ENCODE measurements at places on chromosomes 12 and 14.

- DNase-seq: no peak
Measured at GRCh38 chr12:27564612-27565213, 40.7 kb downstream of the PPFIBP1 start.

GRCh38 chr12:130051900-130052299 is 110.4 kb upstream of the FZD10 start:
- no peak for DNase-seq

GRCh38 chr12:51590347-51591015 is 552 bp upstream of the SCN8A start:
- peak; percentile 63 for DNase-seq

- no peak for DNase-seq
Measured at GRCh38 chr12:1890810-1891209, 27.6 kb downstream of the CACNA2D4 start.

DNA sequence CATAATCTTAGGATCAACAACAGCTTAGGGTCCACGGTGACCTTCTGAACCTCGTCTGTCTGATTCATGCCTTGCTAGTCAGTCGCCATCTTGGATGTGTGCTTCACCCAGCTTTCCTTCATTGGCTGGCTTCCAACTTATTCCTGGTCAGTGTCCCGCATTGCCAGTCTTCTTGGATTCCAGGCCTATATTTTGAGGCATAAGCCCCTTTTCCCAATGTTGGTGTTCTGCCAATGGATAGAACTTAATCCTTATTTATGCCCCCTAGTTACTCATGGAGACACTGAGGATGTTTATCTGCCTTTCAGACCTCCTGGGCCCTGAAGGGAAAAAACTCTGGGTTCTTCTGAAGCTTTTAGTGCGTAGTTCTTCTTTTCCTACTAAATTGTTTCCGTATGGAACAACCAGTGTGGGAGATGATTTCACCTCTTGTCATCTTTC is 5.8 kb downstream of the JDP2 start:
- DNase-seq: no peak

DNA sequence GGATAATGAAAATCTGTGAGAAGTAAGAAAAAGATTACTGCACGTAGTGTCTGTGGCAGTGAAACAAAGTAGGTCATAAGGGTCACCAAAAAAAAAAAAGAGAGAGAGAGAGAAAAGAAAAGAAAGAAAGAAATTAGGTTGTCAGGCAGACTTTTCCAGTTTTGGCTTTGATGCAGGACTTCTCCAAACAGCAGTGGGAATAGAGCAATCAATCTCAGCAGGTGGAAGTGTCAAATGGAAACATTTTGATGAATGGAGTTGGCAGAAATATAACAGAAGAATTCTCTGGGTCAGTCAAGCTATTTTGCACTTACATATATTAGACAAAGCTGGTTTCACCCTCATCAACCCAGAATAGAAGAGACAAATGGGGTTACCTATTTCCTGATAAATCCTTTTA is 745.8 kb downstream of the SLC6A15 start:
- no peak for DNase-seq

DNA sequence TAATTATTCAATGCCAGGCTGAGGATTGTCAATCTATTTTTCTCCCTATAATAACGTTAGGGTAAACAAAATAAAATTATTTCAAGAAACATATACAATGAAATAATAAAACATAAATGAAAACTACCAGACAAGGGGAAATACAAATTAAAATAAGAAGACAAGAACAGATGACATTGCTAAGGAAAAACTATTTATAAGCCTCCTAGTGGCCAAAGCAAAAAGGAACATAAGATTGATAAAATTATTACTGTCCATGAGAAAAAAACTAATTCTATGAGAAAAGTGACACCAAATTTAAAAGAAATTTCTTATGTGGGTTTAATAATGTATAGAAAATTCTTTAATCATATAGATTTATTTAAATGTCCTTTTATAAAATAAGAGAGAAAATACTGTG is 294.7 kb downstream of the TTC6 start:
- no peak for DNase-seq

- DNase-seq: no peak
Measured at GRCh38 chr12:4281173-4281654, 7.7 kb downstream of the CCND2 start.

- no peak for DNase-seq
Measured at GRCh38 chr12:75661908-75662307, 150.5 kb upstream of the KRR1 start.

- DNase-seq: no peak
Measured at GRCh38 chr12:20183563-20183962, 184.8 kb upstream of the PDE3A start.

GRCh38 chr14:25430808-25431207 is 380.9 kb upstream of the STXBP6 start:
- DNase-seq: no peak

DNA sequence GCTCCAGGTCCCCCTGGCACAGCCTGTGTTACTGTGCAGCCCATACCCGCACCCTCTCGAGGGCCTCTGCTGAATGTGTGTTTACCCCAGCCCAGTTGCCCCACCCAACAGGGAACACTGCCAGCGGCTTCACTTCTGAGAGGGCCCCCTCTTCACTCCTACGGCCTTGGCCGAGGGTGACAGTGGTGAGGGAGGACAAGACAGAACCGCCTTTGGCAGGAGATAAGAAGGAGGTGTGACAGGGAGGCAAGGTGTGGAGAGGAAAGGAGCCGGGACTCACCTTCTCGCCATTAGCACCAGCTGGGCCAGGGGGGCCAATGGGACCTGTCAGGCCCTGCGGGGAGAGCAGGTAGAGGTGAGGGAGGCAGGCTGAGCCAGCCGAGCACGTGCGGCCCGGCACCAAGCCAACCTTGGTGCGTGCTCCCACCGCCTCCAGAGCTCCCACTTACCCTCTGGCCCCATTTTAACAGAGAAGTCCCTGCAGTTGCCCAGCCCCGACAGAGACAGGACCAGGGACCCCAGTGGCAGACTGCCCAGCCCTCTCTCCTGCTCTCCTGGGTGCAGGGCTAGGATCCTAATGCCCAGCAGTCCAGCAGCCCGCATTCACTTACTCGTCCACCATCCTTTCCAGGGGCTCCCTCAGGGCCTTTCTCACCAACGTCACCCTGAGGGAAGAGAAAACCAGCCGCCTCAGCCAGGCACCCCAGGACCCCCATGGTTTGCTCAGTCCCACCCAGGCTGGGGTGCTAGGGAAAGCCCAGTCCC is 18.3 kb downstream of the TMEM106C start:
- no peak for DNase-seq

- DNase-seq: no peak
Measured at GRCh38 chr14:61388173-61388975, 67.0 kb downstream of the PRKCH start.

GRCh38 chr14:62629176-62629725 is 416.0 kb downstream of the KCNH5 start:
- no peak for DNase-seq

DNA sequence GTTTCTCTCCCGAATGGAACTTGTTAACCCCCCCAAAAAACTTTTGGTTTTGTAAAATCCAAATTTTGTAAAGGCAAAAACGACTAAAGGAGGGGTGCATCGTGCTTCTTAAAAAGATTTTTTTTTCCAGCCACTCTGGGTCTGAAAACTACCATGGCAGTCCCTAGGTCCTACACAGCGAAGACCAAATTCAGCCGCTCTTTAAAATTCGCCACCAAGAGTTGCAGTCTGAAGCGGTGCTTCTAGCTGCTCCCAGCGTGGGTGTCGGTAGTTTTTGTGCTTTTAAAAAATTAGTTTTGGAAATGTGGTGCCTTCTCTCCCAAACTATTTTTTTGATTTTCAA is 873 bp upstream of the GSC start:
- DNase-seq: no peak

GRCh38 chr12:2185751-2186341 is 133.1 kb downstream of the CACNA1C start:
- DNase-seq: no peak

- DNase-seq: no peak
Measured at GRCh38 chr12:726281-727140, 25.9 kb upstream of the WNK1 start.

- DNase-seq: no peak
Measured at GRCh38 chr12:15719230-15719629, 70.0 kb downstream of the EPS8 start.

DNA sequence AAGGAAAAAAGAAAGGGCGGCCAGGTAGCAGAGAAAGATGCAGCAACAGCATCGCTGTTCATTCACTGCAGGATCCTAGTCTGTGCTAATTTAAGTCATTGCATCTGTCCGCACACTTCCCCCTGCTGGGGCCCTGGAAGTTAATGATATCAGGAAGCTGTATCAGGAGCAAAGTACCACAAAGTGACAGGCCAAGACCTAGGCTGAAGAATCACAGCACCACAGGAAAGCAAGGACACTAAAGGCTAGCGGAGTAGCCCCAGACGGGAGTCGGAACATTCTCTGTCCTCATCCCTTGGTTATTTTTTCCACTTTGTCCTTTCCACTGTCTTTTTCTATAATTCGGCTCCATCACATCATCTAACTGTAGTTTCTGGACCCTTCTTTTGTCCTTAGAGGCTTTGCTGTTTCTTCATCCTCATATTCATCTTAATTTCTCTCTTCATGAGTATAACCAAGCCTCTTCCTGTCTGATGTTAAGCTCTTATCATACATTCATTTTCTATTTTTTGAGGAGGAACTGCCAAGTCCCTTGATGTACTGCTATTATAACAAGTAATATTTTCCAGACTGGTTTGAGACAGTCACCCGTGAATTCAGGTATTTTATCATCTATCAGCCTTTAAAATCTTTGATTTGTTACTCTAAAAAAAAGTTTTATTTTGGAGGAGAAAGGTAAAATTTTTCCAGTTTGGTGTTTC is 28.3 kb downstream of the DUSP16 start:
- DNase-seq: no peak

GRCh38 chr14:28745176-28745575 is 21.4 kb upstream of the FOXG1 start:
- DNase-seq: no peak

- no peak for DNase-seq
Measured at GRCh38 chr12:74794522-74794921, 256.9 kb downstream of the ATXN7L3B start.

Data from T-helper 17 cell (primary cell).